GM06990 (cell line): ENCODE measurements at places on chromosomes 3 and 15.

- no peak for DNase-seq
Measured at GRCh38 chr3:8070011-8070410, 431.6 kb upstream of the LMCD1 start.

- no peak for DNase-seq
Measured at GRCh38 chr3:184993394-184993793, 159.5 kb downstream of the C3orf70 start.

DNA sequence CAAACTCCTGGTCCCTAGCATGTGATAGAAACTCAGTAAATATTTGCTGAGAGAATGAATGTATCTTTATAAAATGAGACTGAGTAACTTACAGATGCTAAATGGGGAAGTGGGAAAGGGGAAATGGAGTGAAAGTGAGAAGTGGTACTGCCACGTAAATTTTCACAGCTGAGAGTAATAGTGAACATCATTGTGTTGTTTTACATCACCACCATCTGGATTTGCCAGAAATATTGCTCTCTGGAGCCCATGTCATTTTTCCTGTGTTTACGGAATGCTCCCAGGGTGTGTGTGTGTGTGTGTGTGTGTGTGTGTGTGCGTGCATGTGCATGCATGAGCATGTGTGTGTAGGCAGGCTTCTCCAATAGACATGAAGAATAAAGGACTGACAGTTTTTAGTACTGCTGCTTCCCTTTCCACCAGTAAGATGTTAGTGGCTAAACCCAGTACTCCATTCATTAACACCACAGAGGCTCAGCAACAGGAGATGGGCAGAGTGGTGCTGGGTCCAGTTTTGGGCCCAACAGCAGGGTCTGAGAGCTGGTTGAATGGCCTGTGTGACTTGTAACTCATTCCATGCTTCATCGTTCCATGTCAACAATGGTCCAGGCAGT is 57.3 kb downstream of the DIPK2A start:
- DNase-seq: peak; percentile 59

- no peak for DNase-seq
Measured at GRCh38 chr3:192121923-192122322, 605.4 kb downstream of the FGF12 start.

DNA sequence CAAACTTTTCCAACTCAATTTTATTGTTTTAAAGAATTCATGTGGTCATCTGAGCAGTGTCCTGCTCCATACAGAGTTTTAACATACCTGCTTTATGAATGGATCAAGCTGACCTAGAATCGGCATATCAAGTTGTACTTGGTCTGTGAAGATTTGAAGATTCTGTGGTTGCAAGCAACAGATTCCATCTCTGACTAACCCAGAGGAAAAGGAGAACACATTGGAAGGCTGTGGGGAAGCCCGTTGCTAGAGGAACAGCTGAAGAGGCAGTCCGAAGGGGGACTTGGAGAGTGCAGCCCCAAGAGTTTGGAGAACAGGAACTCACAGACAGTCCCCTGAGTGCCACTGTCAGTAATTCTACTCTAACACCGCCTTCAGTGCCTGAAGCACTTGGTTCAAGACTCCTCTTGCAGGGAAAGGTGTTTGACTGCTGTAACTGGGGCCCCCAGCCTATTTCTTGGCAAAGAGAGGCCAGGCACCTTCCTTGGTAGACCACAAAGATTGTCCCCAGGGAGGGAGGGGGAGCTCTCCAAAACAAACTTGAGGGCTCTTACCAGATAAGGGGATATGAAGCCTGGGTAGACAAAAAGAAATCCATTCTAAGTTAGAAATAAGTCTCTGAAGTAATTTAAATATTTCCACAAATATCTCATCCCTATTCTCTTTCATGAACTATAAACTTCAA is 88.8 kb downstream of the LARS2 start:
- no peak for DNase-seq

GRCh38 chr3:191492601-191493000 is 31.6 kb downstream of the PYDC2 start:
- DNase-seq: no peak

DNA sequence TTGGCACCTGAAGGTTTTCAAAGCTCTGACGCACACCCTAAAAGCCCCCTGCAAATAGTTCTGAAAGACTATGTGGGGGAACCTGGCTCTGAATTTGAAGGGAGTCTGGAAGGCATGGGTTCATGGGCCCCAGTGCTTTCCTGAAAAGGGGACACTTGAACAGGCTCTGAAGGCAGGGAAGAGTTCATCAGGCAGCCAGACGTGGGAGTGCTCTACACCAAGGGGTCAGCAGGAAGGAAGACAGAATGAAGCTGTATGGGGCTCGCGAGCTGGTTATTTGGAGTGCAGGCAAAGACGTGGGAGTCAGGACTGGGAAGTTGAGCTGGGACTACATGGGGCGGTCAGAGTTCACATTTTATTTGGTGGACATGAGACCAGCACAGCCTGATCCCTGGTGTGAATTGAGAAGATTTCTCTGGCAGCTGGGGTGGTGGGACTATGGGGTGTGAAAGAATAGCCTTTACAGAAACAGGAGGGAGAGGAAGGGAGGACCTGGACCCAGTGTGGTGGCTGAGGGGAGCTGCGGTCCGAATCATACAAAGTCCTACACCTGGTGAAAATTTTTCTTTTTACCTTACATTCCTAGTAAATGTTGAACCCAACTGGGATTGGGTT is 12.6 kb downstream of the ABHD6 start:
- no peak for DNase-seq
